ENCODE measurements at places on chromosomes 3 and 15.

DNA sequence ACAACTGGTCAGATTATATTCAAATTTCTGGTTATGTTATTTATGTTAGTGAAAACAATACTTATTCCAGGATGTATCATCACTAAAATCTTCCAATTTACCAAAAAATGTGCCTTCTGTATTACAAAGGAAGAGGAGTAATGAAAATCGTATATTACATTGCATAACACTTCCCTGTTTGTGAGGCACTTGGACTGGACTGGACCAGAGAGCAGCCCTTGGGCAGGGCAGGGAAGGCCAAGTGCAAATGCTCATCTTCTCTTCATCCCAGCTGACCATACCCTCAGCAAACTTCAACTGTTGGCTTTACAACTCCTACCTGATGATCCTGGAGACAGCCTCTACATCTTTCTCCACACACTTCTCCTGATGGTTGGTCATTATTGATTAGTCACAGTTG is 285.7 kb upstream of the MME start:
- DNase-seq = no peak

DNA sequence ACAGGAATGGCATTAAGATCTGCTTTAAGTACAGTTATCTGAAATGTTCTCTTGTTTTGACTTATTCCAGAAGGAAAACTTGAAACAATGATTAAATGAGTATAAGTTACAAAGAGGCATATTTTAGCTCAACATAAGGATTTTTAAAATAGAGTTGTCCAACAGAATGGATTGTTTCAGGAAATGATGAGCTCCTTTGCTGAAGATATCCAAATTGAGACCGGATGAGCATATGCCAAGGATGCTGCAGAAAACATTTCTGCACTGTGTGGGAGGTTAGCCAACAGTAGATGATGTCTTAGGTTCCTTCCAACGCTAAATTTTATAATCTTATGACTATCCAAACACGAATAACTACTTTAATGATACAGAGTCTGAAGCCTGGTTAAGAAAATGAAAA is 226.5 kb upstream of the NANOGP8 start:
- DNase-seq = no peak

GRCh38 chr3:112089956-112090886 is 4.0 kb downstream of the C3orf52 start:
- no peak for DNase-seq

DNA sequence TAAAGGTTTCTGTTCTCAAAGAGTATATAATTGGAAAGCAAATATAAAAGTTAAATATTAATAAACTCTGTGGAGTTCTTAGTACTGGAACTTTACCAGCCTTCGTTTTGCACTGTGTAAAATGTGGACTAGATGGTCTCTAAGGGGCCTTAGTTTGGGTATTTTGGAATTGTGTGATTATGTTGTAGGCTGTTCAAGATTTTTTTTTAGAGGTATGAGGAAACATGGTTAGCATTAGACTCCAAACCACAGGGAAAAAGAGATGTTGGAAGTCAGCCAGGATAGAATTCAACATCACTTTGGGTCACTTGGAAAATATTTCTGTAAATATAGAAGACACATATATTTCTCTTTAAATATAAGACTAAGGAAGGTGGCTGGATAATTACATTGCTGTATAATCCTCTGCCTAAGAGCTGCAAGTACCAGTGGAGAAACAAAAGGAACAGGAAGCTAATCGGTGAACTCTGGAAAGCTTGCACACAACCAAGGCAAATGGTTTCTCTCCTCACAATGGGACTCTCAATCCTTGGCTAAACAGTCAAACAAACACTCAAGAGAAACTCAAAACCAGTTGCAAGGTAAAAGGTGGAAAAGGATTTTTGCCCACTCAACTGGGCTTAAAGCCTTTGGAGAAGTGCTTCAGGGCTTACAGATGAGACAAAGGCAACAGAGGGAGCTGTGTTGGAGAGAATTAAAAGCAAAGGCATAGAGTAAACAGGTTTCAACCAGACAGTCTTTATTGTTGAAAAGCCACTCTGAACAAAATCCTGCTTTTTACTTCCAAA is 141.7 kb downstream of the NR1D2 start:
- DNase-seq = no peak

DNA sequence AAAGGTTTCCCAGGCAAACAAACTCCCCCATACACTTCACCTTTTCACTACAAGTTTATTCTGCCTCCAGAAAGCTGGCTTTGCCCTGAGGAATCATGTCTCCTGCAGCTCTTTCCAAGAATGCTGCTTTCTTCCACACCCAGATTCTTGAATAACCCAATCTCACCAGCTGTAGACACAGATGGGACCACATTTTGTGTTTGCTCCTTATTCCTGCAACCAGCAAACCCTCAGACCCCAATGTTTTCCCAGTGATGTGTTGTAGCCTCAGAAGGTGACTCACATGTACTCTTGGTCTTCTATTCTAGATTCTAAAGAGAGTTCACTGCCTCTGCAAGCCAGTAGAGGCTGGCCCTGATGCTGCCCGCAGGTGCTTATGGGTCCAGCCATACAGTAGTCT is 23.6 kb upstream of the TRIM59 start:
- DNase-seq = no peak

- DNase-seq = no peak
Measured at GRCh38 chr3:16838561-16838960, 46.2 kb upstream of the PLCL2 start.

DNA sequence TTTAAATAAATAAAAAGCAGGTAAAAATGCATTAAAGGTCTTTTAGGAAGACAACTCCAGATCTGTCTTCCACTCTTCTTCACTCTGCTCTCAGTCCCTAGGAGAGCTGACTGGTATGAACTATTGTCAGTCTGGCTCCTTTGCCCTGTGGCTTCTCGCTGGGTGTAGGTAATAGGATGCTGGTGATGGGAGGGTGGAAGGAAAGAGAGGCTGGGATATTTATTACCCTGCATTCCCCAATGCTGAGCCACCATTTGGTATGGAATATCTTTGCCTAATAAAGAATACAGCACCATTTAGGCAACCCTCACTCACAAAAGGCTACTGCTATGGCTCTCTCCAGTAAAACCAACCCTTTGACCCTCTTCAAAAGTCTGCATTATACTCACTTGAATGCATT is 326.9 kb downstream of the CNTN3 start:
- DNase-seq = no peak

DNA sequence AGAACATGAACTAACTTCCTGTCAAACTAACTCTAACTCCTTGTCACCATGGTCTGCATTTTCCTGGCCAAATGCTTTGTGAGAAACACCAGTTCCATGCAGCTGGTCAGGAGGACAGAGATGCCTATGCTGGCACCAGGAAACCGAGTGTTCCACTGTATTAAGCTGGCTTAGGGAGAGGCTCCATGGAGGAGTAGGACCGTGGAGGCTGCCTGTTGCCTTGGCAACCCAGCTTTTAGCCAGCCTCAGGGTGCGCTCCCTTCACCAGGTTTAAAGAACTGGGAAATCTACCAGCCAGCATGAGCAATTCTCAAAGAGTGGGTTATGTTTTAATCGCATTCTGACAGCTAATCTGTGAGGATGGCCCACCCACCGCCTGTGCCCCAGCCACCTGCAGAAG is 394.1 kb downstream of the OCA2 start:
- DNase-seq = no peak

- no peak for DNase-seq
Measured at GRCh38 chr3:42655980-42656679, 2.6 kb downstream of the ZBTB47 start.

Data from stimulated activated CD8-positive, alpha-beta memory T cell treated with anti-CD3 and anti-CD28 coated beads, Interleukin-4, amount 100 ng/mL, for 1 hour (primary cell).